ENCODE measurements at places on chromosomes 3 and 15.

DNA sequence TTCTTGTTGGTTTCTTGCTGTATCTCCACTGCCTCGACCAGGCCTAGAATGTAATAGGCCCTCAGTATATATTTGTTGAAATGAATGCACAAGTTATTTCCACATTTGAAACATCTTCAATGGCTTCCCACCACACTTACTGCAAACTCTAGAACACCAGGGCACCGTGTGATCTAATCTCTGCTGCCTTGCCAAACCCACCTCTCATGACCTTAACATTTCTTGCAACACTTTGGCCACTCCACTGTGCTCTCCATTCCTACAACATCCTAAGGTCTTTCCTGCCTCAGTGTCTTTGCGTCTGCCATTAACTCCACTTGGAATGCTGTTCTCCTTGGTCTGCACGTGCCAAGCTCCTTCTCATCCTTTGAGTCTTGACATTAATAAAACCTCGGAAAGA lies 14.1 kb downstream of the FRMD4B start:
- DNase-seq: no peak

GRCh38 chr15:70541511-70541910 lies 221.8 kb downstream of the UACA start:
- no peak for DNase-seq

GRCh38 chr3:37907906-37908305 lies 46.2 kb downstream of the CTDSPL start:
- DNase-seq: no peak

GRCh38 chr3:156535162-156535627 lies 19.7 kb downstream of the SSR3 start:
- peak; percentile 95 for DNase-seq

DNA sequence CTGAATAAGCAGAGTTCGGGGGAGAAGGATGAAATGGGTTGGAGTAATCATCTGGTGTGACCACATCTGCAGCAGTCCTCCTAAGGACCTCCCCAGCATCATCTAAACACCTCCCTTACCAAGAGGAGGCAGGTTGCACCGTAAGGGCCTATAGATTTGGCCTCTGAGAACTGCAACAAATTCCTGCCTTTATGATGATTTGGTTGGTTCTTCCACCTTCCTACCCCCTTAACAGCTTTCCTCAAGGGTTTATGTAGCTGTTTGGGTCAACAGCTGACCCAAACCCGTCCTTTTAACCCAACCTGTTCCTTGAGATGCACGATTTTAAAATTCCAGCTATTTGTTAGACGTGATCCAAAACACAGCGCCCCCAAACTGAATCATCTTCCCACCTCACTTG lies 58.2 kb downstream of the AAGAB start:
- no peak for DNase-seq

DNA sequence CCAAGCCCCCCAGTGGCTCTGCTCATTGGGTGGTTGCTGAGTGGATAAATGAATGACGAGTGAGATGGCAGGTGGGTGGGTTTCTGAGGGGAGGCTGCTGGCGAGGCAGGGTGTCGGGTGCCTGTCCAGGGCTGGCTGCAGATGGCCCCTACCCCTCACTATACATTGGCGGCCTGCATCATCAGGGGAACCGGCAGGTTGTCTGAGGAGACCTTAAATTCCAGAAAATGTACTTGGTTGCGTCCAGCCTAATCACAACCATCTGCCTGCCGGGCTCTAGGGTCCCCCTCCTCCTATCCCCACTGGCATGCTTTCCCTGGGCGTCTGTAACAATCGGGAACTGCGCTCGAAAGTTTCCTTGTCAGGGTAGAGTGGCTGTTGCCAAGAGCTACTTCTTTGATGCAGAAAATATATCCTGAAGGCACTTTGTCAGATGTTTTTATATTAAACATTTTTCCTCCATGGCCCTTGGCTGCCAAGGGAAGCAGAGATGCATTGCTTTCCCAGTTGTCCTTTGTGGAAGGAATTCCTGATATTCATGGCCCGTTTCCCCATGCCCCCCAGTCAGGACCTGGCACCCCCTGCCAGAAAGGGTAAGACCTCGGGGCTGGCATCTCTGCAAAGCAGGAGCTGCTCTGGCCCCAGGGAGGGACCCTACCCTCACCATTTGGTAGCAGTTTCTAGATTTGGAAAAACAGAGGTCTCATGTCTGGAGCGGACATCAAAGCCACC lies 22.9 kb downstream of the SMAD6 start:
- DNase-seq: no peak

- no peak for DNase-seq
Measured at GRCh38 chr3:192858849-192859585, 58.6 kb downstream of the MB21D2 start.

DNA sequence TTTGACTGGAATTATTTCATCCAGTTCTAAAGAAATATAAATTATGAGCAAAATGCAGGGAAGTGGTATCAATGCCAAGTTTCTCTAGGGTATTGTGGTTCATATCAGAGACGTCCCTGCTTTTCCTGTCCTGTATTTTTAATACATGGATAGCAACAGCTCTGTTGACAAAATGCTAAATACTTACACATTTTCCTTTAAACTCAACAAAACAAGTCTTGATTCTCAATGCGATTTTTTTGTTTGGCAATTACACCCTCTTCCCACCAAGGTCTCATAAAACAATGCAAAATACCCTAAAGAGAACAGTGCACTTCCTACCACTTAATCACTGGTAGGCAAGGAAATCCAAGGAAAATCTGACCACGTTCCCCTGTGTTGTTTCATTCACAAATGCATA lies 120.0 kb downstream of the DUT start:
- no peak for DNase-seq

- no peak for DNase-seq
Measured at GRCh38 chr3:99128235-99128634, 226.7 kb upstream of the DCBLD2 start.

DNA sequence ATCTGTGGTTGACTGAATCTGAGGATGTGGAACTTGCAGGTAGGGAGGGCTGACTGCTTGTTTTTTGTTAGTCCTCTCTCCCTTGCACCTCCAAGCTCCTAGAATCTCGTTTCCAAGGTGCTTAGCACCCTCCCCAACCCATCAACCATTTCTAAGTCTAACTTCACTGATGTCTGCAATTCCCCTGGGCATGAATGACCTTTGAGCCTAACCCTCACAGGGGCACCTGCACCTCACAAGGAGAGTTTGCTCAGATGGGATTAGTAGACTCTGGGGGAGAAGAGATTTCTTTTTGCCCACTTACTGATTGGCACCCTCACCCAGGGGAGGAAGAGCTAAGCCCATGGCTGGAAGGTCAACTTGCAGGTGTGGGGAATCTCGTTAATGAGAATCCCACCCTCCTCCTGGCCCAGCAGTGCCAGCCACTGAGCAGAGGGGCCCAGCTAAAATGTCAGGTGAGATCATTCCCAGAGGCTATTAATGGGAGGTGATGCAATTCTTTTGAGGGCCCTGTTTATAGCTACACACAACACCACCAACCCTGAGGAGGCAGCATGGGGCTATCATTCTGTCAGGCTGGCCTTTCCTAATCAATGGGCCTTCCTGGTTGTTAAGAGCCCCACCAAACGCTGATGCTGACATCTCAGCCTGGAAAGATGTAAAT lies 81.6 kb upstream of the HERC1 start:
- no peak for DNase-seq

GRCh38 chr15:89401631-89402517 lies 67.2 kb upstream of the POLG start:
- DNase-seq: peak; percentile 9

- DNase-seq: no peak
Measured at GRCh38 chr3:16055606-16056211, 118.8 kb upstream of the GALNT15 start.

DNA sequence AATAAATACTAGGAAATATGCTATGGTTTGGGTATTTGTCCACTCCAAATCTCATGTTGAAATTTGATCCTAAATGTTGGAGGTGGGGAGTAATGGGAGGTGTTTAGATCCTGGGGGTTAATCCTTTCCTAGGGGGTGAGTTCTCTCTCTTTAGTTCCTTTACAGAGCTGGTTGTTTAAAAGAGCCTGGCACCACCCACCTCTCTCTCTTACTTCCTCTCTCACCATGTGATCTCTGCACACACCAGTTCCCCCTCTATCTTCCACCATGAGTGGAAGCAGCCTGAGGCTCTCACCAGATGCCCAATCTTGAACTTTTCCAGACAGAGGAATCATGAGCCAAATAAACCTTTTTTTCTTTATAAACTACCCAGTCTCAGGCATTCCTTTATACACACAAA lies 10.5 kb downstream of the SLC24A5 start:
- DNase-seq: no peak

- DNase-seq: no peak
Measured at GRCh38 chr15:88909956-88910831, 3.0 kb downstream of the MFGE8 start.

DNA sequence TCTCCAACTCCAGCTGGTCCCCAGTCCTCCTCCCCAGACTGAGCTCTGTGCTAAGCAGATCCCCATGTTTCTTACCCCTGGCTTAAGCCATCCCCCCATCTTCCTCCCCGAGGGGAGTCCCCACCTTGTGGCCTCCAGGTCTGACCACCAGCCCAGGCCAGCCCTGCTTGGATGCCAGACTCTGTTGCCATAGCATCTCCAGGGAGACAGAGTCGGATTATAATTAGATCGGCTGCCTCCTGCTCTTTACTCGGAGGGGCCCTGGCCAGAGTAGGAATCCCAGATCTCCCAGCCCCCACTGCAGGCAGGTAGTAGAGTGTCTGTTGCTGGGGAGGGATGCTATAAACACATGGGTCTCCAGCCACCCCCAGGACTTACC lies 2.4 kb downstream of the KLHDC8B start:
- no peak for DNase-seq

GRCh38 chr3:69669070-69669469 lies 70.2 kb upstream of the MITF start:
- no peak for DNase-seq
